Astrocyte of the cerebellum (primary cell): ENCODE measurements at places on chromosomes 4 and X.

GRCh38 chrX:34521563-34521962 is 135.5 kb downstream of the TMEM47 start:
- no peak for DNase-seq

DNA sequence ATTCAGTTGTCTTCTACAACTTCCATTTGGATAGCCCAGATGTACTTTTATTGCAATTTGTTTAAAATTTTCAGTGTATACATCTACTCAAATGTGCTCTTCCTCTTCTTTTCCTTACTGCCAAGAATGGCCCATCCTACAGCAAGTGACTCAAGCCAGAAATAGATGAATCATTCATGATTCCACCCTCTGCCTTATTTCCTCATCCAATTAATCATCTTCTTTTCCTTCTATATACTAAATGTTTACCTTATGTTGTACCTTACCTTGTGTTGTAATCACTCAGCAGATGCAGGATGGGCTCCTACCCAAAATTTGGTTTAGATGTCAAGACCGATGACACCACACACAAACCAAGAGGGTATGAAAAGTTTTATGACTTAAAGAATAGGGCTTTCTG is 437.8 kb downstream of the GRXCR1 start:
- no peak for DNase-seq

- DNase-seq, result no peak
These were observed 550 bp upstream of the CHM start for GRCh38 chrX:86047936-86048280.

GRCh38 chr4:7159923-7160322 is 32.4 kb upstream of the SORCS2 start:
- DNase-seq, result no peak

DNA sequence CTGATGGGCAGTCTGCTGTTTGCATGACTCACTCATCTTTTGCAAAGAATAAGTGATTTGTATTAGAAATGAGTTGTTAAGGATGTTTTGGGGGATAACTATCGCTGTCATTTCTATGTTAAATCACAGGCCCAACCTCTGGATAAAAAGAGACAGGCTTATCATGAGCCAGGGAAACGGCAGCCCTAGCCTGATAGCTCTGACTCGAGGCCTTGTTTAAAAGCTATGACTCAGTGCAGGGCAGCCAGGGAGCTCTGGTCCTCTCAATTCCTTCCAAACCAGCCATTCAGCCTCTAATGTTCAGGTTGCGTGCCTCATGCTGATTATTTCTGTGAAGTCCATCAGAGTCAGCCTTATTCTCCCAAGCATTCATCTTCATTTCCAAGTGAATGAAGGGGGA is 305.9 kb upstream of the HAND2 start:
- DNase-seq, result peak; percentile 4

- DNase-seq, result no peak
These were observed 26.0 kb upstream of the BMP2K start for GRCh38 chr4:78749972-78750727.

DNA sequence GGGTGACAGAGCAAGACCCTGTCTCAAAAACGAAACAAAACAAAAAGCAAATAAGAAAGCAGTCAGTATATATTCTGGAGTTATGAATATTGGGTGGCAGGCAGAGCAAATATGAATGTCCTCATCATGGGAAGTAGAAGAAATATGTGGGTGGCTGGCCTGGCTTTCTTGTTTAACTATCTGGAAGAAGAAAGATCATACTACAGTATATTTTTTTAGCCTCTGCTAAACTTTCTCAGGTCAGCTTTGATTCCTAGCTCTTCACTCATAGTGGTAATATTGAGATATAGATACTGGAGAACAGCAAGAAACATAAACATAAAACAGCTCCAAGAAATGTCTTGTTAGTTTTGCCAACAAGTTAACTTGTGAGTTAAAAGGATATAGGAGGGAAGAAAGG is 192.5 kb downstream of the SOWAHB start:
- DNase-seq, result no peak

DNA sequence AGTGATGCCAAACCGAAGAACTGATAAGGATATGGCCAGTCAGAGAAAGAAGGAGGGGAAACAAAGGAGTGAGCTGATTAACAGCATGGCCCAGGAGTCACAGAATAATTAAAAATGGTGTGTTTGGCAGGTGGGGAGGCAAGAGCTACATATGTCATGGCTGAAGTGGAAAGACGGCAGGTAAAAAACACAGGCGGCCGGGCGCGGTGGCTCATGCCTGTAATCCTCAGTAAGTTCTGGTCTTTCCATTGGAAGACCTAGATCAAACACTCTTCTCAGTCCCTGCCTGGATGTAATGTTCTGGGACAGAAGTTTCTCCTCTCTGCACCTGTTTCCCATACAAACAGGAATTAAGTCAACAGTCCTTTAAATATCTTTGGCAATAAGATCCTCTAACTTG is 503.9 kb downstream of the STIM2 start:
- no peak for DNase-seq

DNA sequence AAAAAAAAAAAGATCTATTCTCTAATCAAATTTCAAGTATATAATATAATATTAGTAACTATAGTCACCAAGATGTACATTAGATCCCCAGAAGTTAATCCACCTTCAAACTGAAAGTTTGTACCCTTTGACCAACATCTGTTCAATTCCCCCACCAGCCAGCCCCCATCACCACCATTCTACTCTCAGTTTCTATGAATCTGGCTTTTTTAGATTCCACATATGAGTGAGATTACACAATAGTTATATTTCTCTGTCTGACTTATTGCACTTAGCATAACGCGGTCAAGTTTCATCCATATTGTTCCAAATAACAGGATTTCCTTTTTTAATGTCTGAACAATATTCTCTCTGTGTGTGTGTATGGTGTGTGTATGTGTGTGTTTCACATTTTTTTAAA is 33.7 kb upstream of the VMA21 start:
- no peak for DNase-seq

- no peak for DNase-seq
These were observed 100.8 kb upstream of the LANCL3 start for GRCh38 chrX:37470711-37471110.

DNA sequence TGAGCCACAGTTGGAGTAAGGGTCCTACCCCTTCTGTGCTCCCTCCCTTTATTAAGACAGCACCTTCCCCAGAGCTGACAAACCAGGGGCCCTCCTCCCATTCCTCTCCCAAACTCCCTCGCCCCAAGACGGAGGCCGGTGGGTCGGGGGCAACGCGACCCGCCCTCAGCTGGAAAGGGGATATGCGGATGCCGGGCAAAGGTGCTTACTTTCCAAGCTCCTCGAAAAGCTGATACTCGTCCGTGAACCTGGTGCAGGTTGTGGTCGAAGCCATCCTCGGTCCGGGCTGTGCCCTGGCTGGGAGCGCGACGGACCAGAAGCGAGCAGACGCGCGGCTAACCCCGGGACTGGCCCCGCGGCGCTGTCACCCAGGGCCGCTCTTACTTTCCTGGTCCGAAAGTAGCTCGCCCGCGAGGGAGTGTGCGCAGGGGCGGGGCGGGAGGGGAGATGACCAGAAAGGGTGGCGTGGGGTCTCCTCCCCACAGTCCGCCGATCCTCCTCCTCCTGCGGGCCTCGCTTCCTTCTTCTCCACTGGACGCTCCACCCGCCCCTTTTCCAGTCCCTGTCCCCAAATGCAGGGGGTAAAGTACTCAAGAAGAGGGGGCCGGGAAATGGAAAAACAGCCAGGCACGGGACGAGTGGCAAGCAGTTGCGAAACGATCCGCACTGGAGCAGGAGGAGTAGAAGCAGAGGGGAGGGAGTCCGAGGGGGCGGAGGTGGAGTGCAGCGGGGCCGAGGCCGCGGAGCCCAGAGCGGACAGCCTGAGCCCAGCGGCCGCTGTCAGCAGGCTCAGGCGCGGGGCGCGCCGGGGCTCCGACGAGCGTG is 531 bp downstream of the CAMK2D start:
- no peak for DNase-seq

- no peak for DNase-seq
These were observed 198.8 kb downstream of the RAB28 start for GRCh38 chr4:13285336-13285735.

DNA sequence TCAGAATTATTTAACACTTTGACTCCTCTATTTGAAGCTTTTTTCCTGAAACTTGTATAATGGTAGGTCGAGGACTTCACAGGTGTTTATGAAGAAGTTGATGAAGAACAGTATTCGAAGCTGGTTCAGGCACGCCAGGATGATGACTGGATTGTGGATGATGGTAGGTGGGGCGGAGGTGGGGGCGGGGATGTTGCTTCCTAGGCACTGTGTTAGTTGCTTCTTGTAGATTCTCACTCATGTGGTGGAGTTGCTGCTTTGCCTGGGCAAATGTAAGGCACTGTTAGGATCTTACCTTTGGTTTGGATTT is 9.4 kb downstream of the POLA1 start:
- no peak for DNase-seq

DNA sequence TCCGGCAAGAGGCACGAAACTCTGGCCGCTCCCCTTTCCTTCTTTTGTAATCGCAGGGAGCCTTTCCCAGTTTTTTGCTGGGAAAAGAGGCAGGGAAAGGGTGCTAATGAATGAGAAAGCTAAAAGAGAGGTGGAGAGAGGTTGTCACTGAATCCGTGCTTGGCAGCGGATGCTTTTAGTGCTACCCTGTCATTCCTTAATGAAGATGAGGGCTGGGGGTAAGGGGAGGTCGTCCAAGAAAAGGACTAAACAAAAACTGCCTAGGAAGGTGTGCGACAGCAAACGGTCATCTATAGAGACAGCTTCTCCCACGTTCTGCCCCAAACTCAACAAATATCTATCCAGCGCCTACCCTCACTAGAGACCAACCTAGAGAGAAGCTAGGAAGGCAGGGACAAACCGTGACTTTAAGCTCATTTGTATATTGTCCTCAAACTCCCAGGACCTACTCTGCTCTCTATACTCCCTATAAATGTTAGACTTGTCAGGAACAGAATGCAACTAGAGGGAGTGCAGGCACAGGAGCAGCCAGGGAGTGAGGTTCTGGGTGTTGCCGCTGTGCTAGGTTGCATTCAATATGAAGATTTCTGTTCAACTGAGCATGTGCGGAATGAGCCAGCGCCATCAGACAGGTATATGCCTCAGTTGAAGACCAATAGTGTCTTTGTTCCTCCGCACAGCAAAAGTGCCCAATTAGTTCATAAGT is 777 bp upstream of the CASK start:
- DNase-seq, result no peak
